ENCODE measurements at places on chromosomes 5 and 9.

DNA sequence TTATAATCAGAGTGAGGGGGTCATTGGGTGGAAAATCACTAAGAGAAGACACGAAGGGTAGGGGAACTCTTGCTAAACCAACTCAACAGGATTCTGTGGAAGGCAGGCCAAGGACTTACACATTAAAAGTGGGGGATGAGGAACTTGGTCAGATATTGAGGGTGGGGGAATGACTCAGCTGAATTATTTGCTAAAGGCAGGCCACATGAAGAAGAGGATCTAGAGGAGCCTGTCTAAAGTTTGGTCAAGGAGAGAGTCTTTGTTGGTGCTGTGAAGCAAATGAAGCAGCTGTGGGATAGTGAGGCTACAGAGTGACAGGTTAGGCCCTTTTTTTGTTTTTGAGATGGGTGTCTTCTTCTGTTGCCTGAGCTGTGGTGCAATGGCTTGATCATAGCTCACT is 63.9 kb upstream of the SPRY4 start:
- DNase-seq, result no peak

DNA sequence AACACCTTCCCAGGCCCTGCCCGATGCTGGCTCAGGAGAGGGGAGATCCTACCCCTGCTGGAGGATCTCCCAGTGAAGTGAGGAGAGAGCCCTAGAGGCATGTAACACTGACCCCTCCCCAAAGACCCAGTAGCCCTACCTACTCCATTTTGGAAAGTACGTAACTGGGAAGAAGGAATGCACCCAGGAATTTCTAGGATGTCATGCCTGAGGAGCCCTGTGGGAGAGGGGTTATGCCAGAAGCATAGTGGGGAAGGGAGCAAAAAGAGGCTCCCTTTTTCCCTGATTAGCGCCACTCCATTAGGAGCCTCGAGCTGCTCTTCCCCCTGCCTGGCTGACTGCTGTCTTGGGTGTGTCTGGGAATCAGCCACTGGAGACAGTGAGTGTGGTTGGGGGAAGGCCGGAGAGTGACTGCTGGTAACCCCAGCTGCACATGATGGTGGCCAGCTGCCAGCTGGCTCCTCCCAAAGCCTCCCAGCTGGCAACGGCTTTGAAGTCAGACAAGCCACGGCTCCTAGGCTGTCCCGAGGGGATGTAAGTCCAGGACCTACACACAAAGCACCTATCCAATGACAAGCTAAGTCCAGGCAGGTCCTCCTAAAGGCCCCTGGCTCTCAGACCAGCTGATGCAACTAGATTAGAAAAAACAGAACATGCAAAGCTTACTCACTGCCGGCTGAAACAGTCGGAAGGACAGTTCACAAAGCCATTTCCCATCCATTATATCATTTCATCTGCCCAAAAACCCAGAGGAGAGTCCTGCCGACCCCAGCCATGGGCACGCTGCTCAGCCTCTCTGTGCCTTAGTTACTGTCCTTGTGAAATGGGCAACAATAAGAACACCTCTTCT is 136.5 kb upstream of the ABCA1 start:
- DNase-seq, result peak; percentile 58

GRCh38 chr5:56478062-56478461 is 244.9 kb upstream of the ANKRD55 start:
- no peak for DNase-seq

- no peak for DNase-seq
Observed at GRCh38 chr9:116430849-116431248, 256.3 kb upstream of the TRIM32 start.

GRCh38 chr5:11596185-11596584 is 308.1 kb downstream of the CTNND2 start:
- no peak for DNase-seq

Measured in NCI-H187 treated with DMSO at 0.1 percent for 48 hours (cell line).